Activated naive CD4-positive, alpha-beta T cell (primary cell): ENCODE measurements at places on chromosomes 6 and 20.

GRCh38 chr20:62734326-62734725, 25.7 kb downstream of the NTSR1 start:
- no peak for DNase-seq

DNA sequence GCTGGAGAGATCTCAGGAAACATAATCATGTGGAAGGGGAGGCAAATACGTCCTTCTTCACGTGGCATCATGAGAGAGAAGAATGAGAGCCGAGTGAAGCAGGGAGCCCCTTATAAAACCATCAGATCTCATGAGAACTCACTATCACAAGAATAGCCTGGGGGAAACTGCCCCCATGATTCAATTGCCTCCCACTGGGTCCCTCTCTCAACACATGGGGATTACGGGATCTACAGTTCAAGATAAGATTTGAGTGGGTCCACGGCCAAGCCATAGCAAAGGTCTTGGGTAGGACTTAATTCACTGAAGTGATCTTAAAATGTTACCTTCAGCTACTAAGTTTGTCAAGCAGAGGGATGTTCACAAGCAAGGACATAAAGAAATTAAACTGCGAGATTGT, 162.2 kb downstream of the ADGRG6 start:
- no peak for DNase-seq

DNA sequence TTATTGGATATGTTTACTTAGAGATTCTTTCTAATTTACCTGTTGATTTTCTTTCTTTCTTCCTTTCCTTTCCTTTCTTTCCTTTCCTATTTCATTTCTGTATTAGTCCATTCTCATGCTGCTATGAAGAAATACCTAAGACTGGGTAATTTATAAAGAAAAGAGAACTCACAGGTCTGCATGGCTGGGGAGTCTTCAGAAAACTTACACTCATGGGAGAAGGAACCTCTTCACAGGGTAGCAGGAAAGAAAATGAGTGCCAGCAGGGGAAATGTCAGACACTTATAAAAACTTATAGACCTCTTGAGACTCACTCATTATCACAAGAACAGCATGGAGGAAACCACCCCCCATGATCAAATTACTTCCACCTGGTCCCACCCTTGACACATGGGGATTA, 40.8 kb downstream of the HDAC2 start:
- DNase-seq: no peak

GRCh38 chr20:53867741-53868351, 202.5 kb downstream of the BCAS1 start:
- DNase-seq: no peak

GRCh38 chr20:33263784-33264183, 19.2 kb upstream of the BPIFB1 start:
- DNase-seq: no peak

DNA sequence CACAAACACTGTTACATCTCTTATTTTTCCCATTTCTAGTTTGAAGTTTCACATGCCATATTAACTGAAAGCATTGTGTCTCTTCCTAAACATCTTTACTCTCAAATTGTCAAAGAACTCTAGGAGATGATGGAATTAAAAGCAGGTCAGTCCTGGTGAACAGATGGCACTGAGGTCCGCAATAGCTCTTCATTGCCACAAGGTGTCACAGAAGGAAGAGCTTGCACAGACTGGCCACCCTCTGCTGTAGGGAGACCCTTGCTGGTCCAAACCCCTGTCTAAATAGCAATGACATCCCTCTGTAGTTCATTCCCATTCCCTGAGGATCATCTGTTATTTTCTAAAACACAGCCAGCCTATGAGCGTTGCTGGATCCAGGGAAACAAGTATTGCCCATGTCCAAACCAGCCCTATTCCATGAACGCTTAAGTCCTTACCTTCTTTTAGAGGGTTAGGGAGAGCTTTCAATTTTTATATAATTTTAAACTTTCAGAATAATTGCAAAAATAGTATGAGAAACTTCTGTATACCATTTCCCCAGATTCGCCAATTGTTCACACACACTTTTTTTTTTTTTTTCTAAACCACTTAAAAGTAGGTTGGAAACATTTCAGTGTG, 10.1 kb upstream of the HDAC2 start:
- DNase-seq: no peak

GRCh38 chr6:131982740-131983259, 31.6 kb upstream of the CCN2 start:
- no peak for DNase-seq

GRCh38 chr6:79984261-79984660, 20.2 kb upstream of the TTK start:
- no peak for DNase-seq

- no peak for DNase-seq
Measured at GRCh38 chr6:96276305-96276704, 245.3 kb upstream of the UFL1 start.

- DNase-seq: no peak
Measured at GRCh38 chr6:43733471-43734293, 36.3 kb upstream of the VEGFA start.

- DNase-seq: no peak
Measured at GRCh38 chr6:168371618-168371980, 52.0 kb upstream of the DACT2 start.

DNA sequence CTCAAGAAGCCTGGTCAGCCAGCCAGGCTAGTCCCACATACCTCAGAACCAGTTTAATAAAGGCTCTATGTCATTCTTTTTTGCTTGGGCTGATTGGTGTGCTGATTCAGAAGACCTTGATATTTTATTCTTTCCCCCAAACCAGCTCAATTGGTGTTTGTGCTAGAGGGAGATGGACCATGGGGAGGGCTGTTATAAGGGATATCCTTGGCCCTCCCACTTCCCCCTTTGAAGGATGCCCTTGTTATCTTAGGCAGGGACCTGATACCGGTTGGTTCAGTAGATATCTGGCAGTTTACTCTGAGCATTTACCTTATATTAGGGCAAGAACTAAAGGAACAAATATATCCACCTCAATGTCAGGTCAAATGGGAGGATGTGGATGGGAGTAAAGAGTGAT, 207.4 kb downstream of the LRFN2 start:
- no peak for DNase-seq

DNA sequence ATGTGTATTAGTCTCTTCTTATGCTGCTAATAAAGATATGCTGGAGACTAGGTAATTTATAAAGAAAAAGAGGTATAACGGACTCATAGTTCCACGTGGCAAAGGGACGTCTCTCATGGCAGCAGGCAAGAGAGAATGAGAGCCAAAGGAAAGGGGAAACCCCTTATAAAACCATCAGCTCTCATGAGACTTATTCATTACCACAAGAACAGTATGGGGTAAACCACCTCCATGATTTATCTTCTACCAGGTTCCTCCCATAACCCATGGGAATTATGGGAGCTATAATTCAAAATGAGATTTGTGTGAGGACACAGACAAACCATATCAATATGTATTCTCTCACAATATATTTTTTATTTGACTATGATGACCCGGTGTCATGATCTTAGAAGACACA, 109.1 kb downstream of the UTRN start:
- DNase-seq: no peak

DNA sequence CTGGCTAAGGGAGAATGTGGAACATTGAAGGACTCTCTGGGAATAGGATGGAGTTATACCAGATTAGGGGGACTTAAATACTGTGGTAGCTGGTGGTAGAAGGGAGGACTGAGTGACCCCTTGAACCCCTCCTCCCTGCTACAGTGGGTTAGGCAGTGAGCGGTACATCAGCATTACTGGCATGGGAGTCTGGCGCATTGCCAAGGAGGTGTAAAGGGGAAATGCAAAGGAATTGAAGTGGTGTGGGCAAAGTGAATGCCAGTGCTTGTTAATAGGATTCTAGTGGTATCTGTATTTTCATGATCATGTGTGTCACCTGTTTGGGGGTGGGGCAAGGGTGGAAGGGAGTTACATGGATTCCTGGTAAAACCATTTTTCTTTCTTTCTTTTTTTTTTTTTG, 60.1 kb downstream of the GFRA4 start:
- DNase-seq: no peak
